Vein endothelial cell (primary cell): ENCODE measurements at places on chromosomes 2 and 18. TPM values are rescaled to one million over a fixed set of nuclear protein-coding genes. Genes with fewer than 3 reads are reported as not detected.

Gene UBXN2A
- 9.5 and 12.8 TPM in 2 replicates for total RNA-seq

Gene SCN9A
- 0.33 and 0.96 TPM in 2 replicates for total RNA-seq

Gene MAP3K2
- 28.1 and 28.2 TPM in 2 replicates for total RNA-seq

Gene NR4A2
- total RNA-seq = under 0.01 and 0.10 TPM in 2 replicates

Gene KCNK3
- total RNA-seq = not detected in 2 replicates

Gene CCDC102B
- 3.6 and 5.6 TPM in 2 replicates for total RNA-seq

Gene IL36G
- not detected in 2 replicates for total RNA-seq

Gene TMEM37
- 0.19 and 0.33 TPM in 2 replicates for total RNA-seq

Gene SLC4A3
- total RNA-seq = 0.10 and 0.33 TPM in 2 replicates

Gene MOGAT1
- total RNA-seq = not detected in 2 replicates

Gene MC4R
- total RNA-seq = not detected in 2 replicates

Gene ANKRD30BL
- not detected in 2 replicates for total RNA-seq

Gene PCBP1
- total RNA-seq = 65.3 and 66.3 TPM in 2 replicates

Gene WIPF1
- 11.4 and 15.0 TPM in 2 replicates for total RNA-seq

Gene PROKR1
- under 0.01 TPM in 1 of 2 replicates, not detected in the other for total RNA-seq

Gene CD226
- total RNA-seq = under 0.01 and 0.10 TPM in 2 replicates

Gene ITGA4
- 5.4 and 6.2 TPM in 2 replicates for total RNA-seq

Gene TXNL1
- total RNA-seq = 28.7 and 58.9 TPM in 2 replicates

Gene MGAT4A
- 65.3 and 100 TPM in 2 replicates for total RNA-seq

Gene TPGS2
- total RNA-seq = 188 and 209 TPM in 2 replicates

Gene PAIP2B
- total RNA-seq = 0.19 and 0.33 TPM in 2 replicates

Gene KLHL14
- under 0.01 and 0.38 TPM in 2 replicates for total RNA-seq

Gene ZNF516
- total RNA-seq = 14.8 and 21.9 TPM in 2 replicates

Gene NCOA1
- 16.7 TPM in 2 replicates for total RNA-seq
